ENCODE measurements at places on chromosomes 7 and 10.

- DNase-seq = no peak
Observed at GRCh38 chr7:94687810-94688209, 31.9 kb upstream of the SGCE start.

DNA sequence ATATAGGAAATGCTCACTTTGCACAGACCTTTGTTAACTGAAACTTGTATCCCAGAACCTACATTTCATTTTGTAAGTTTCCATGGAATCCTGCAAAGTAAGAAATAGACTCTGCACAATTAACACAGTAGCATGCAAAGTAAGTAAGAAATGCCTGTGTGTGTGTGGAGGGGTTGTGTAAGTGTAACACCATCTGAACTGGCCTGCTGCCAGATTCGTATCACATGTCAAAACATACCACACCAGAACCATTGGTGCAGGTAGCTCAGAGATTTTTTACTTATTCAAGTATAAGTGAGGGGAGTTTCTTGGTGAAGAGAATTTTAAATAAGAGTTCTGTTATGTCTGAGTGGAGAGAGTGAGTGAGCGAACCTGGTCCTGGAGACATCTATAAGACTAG lies 17.9 kb upstream of the DDX21 start:
- no peak for DNase-seq

- peak; percentile 76 for DNase-seq
Observed at GRCh38 chr7:24917510-24918239, 62.3 kb downstream of the OSBPL3 start.

DNA sequence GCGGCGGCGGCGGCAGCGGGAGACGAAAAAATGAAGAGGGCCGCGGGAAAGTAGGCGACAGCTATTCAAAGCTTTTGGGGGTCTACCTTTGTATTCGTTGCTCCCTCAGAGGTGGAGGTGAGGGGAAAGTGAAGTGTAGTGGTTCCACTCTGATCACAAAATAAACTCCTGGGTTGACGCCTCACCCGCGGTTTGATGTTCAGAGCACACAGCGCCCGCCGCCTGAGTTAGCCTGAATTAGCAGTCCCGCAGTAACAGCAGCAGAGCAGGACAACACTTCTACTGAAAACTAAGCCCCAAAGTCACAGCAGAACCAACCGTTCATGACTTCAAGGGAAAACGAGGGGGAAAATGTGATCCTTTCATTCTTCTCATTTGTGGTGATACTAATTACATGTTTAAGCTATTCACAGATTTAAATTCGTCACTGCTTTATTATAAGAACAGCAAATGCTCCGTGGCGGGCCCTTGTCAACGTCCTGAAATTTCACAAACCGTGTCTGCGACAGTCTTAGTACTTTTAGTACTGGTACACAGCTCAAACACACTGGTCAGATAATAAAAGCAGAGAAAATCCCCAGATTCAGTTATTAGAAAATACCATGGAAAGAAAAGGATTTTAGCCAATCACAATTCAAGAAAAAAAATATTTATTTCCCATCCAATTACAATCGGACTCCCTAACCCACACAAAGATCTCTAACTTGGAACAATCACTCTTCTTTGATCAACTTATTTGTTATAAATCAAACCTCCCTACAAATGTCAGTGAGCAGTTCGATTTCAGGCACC lies 563 bp upstream of the JMJD1C start:
- no peak for DNase-seq

- DNase-seq = no peak
Observed at GRCh38 chr7:135178364-135178763, 7.9 kb upstream of the CYREN start.

- DNase-seq = no peak
Observed at GRCh38 chr7:20222219-20222828, 5.1 kb upstream of the MACC1 start.

GRCh38 chr7:18893156-18893555 lies 224.3 kb downstream of the TWIST1 start:
- DNase-seq = no peak

DNA sequence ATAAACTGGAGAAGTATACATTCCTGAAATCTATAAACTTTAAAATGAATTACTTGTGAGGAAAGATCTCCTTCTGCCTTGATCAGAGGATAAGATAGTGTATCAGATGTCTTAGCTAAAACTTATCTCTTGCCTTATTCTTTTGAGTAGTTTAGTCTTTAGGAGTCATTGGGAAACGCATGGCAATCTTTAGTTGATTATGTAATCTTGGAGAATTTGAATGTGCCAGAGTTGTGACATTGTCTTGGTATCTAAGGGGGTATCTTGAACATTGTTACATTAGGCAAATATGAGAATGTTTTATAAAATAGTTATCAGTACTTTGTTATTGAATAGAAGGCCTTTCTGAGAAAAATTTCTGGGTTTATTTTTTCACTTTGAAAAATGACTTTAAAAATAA lies 61.6 kb upstream of the ADRA2A start:
- DNase-seq = no peak

- no peak for DNase-seq
Observed at GRCh38 chr10:3476640-3477448, 304.3 kb upstream of the PITRM1 start.

GRCh38 chr10:89138755-89139490 lies 68.2 kb downstream of the CH25H start:
- DNase-seq = no peak

- no peak for DNase-seq
Observed at GRCh38 chr7:151454305-151454704, 14.4 kb upstream of the CRYGN start.

Data from GM04503 (cell line).